GM23248 (cell line): ENCODE measurements at places on chromosomes 16 and 17.

- no peak for DNase-seq
Observed at GRCh38 chr17:48162306-48162934, 54.9 kb downstream of the SNX11 start.

- peak; percentile 70 for DNase-seq
Observed at GRCh38 chr16:58124601-58124915, 4.6 kb downstream of the CFAP20 start.

DNA sequence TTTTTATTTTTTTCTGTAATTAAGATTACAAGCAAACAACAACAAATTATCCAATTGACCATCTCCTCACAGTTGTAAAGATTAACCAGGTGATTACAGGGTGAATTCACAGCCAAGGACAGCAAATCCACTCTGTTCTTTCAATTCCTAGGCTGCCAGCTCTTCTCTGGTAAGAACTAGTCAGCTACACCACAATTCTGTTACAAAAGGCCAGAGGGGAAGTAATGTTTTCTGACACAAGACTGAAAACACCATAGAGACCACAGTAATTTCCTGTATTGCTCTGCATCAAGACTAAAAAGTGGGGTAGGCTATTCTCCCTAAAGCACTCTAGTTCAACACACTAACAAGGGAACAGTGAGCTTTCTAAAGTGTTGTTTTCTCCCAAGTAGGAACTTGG is 10.6 kb downstream of the CA10 start:
- no peak for DNase-seq

GRCh38 chr16:9090101-9090959 is 1.1 kb upstream of the HAPSTR1 start:
- peak; percentile 50 for DNase-seq

GRCh38 chr17:17937201-17937853 is 34.9 kb downstream of the TOM1L2 start:
- peak; percentile 41 for DNase-seq

- DNase-seq = peak; percentile 37
Observed at GRCh38 chr17:15436473-15437302, 30.7 kb downstream of the CDRT4 start.

DNA sequence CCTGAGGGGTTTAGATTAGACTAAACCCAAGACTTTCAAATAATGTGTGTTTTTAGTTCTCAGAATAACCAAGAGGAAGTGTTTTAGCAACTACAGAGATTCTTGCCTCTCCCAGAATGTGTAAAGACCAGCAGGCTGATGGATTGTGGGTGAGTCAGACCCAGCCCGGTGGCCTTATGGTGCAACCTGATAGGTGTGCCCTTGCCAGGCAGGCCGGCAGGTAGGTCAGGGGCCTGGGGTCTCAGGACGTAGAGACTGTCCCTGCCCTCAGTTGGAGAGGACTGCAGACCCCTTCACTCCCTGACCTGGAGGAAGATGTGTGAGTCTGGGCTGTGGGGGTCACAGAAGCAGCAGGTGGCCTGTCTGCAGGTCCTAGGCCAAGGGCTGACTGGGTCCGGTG is 47.2 kb upstream of the ACSF3 start:
- DNase-seq = no peak

DNA sequence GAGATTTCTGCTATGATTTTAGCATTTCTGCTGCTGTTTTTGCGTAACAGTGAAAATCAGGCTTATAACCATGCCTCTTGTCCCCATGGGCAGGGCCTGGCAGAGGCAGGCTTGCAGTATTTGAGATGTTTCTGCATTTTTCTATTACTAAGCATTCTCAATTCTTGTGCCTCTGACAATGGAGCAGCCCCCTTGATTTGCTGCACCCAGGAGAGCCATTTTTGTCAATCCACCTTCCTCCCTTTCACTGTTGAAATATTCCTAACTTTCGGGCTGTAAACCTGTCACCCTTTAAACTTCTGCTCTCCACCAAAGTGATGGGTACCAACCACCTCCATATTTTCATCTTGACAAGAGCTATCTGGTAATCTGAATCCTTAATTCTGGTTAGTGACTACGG is 178.1 kb downstream of the CNTNAP4 start:
- DNase-seq = no peak

- no peak for DNase-seq
Observed at GRCh38 chr16:70659953-70660671, 13.8 kb downstream of the IL34 start.

DNA sequence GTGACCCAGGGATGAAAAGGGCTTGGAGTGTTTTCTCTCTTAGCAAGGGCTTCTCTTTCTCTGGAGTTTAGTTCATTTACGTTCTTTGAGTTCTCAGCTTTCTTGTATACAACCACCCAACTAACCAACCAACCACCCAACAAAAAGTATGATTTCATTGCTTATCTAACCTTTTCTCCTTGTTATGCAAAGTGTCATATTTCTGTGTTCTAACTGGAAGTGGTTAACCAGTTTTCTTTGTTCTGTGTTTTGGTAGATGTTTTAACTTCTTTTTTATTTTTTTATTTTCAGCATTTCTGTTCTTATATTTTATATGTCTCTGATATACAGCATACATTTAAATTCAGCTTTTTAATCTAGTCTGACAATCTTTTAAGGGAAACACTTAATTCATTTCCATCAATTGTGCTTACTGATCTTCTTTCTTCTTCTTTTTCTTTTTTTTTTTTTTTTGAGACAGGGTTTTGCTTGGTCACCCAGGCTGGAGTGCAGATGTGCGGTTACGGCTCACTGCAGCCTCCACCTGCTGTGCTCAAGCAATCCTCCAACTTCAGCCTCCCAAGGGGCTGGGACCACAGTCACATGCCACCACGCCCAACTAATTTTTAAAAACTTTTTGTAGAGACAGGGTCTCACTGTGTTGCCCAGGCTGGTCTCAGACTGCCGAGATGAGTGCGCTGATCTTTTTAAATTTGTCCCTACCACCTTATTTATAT is 29.6 kb downstream of the NLK start:
- no peak for DNase-seq

DNA sequence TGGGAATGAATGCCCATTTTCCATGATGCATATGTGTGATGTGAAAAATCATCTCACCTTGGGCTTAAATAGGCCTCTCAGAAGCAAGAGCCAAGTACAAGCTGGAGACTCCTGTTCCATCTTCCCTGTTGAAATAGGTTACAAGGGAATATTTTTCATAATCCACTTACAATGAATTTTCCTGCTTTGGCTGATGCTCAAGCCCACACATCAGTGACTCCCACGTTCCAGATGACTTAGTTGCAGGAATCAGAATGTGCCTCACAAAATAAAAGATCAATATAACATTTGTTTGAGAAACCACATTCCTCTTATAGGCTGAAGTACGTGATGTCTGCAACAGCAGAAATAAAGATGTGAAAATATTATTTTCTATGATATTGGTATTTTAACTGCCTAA is 24.1 kb downstream of the ANKFN1 start:
- DNase-seq = peak; percentile 15

GRCh38 chr16:67086822-67087221 is 22.9 kb upstream of the PHAF1 start:
- no peak for DNase-seq

- DNase-seq = peak; percentile 75
Observed at GRCh38 chr17:7989781-7990655, 12.4 kb upstream of the GUCY2D start.

GRCh38 chr16:29811896-29812665 is at the start of gene PRRT2:
TSS of gene PRRT2 (plus strand) at chr16:29812193. CDS start at chr16:29813055, 862 bp downstream.
- peak; percentile 80 for DNase-seq

- no peak for DNase-seq
Observed at GRCh38 chr16:86137359-86137758, 238.4 kb downstream of the IRF8 start.

- DNase-seq = peak; percentile 80
Observed at GRCh38 chr17:71801301-71801700, 319.5 kb upstream of the SOX9 start.

GRCh38 chr16:30185683-30186421 is 2.5 kb downstream of the CORO1A start:
- DNase-seq = no peak

GRCh38 chr17:47705536-47706530 is 11.9 kb downstream of the TBKBP1 start:
- no peak for DNase-seq

- DNase-seq = no peak
Observed at GRCh38 chr16:10765772-10766171, 22.1 kb downstream of the NUBP1 start.

- DNase-seq = no peak
Observed at GRCh38 chr17:32285306-32285705, 19.7 kb downstream of the RHBDL3 start.

DNA sequence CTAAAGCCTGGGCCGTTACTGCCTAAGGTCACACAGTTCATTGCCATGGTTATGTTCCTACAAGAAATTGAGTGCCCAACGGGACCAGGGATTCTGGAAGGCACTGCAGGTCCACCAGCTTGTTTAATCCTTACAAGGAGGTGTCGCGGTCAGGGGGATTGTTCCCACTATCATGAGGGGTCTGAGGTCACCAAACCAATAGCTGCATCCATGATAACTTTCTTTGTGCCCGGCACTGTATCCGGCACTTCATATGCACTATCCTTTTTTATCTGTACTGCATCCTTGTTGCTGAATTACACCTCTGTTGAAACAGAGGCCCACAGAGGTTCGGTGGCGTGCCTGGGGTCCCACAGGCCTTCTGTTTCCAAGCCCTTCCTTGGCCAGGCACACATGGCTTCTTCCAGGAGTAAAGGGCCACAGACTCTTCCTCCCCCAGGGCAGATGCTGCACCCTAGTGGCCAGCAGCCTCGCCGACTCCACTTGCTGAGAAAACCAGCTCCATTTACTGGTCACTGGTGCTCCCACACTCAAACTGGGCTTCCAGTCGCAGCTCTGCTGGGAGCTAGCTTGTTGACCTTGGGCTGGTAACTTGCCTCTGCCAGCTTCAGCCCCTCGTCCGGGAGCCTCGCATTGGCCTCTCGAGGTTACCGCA is 82.0 kb upstream of the PLCG2 start:
- peak; percentile 60 for DNase-seq

GRCh38 chr17:62321451-62321850 is 58.9 kb upstream of the EFCAB3 start:
- peak; percentile 31 for DNase-seq

GRCh38 chr17:55318081-55318480 is 53.3 kb downstream of the HLF start:
- DNase-seq = no peak

DNA sequence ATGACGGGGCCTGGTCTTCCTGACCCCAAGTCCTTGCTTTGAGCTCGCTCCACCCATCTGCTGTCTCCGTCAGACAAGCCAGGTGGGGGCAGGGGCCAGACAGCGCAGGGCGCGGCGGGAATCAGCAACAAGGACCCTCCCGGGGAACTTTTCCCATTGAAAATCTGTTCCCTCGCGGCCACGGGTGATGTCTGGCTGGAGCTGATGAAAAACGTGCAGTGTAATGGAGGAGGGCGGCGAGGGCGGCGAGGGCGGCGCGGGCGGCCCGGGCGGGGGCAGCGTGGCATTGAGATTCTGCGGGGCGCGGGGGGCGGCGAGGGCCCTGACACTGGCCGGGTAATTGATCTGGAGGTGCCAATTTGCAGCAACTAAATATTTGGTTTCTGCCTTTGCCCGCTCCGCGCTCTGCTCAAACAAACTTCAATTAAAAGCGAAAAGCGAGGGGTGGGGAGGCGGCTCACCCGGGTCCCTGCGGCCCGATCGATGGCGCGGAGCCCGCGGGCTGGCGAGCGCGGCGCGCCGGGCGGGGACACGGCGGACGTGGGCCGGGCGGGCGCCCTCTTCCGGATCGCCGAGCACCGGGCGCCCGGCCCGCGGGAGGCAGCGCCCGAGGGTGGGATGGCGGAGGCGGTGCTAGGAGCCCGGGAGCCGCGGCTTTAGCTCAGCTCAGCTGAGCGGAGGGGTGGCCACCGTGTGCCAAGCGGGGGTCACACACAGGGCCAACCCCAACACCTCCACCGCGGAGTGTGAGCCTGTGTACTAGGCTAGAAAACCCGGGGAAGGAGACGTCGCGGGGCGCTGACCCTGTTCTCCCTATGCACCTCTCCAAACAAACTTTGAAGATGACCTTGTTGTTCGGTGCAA is 32.4 kb downstream of the DCAKD start:
- DNase-seq = peak; percentile 87

DNA sequence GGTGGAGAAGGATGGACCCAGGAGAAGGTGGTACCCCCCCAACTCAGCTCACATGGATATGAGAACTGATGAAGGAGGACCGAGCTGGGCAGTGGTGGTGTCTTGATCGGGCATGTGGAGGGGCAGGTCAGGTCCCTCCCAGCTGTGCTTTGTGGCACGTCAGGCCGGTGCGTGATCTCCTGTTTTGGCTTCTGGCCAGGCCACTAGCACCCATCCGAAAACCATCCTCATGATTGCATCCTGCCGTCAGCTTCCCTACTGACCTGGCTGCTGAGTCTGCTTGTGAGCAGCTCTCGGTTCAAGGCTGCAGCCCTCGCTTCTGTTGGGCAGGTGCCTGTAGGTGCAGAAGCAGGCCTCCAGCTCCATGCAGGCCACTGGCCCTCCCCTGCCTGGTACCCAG is 53.1 kb downstream of the PLD6 start:
- DNase-seq = no peak

GRCh38 chr16:82231008-82231787 is 61.2 kb upstream of the MPHOSPH6 start:
- no peak for DNase-seq

- no peak for DNase-seq
Observed at GRCh38 chr17:13865650-13866049, 203.7 kb upstream of the COX10 start.

GRCh38 chr17:68884888-68885287 is 70.3 kb downstream of the ABCA8 start:
- no peak for DNase-seq

- no peak for DNase-seq
Observed at GRCh38 chr16:80323187-80323807, 217.5 kb upstream of the DYNLRB2 start.

- peak; percentile 21 for DNase-seq
Observed at GRCh38 chr17:70564006-70564620, 394.8 kb downstream of the KCNJ2 start.

DNA sequence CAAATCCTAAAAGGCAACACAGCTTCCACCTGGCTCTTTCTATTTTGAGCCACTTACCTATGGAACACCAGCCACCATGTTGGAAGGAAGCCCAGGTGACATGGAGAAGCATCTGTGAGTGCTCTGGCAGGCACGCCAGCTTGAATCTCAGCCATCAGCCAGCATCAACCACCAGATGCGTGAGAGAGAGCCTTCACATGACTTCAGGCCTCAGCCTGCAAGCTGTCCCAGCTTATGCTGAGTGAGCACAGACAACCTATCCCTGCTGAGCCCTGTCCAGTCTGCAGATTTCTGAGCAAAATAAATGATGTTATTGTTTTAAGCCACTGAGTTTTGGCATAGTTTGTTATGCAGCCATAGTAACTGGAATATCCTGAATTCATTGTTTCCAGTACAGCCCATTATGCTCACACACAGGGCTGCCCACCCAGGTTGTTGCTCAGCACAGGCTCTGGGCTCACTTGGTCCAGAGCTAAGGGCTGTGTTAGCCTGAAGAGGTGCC is 35.1 kb downstream of the TMEM238L start:
- peak; percentile 10 for DNase-seq

- no peak for DNase-seq
Observed at GRCh38 chr16:86883583-86884389, 305.4 kb downstream of the FOXL1 start.

- no peak for DNase-seq
Observed at GRCh38 chr16:27291722-27292240, 22.0 kb upstream of the IL4R start.
